ENCODE measurements at places on chromosomes 2 and 18.

DNA sequence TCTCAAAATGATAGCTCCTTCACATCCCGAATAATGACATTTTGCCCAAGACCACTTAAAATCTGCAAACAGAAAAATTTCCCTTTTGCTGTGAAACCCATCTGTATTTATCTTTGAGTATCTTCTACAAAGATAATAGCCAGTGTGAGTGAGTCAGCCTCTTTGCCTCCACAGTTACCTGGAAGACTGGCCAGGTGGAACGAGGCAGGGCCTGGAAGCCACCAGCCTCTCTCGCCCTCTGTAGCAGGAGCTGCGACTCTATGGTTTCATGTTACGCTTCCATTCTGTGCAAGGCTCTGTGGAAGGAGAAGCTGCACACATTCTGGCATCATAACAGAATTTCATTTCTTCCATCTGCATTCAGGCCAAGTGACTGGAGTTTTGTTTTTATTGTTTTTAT, 9.5 kb downstream of the ELP2 start:
- no peak for DNase-seq

GRCh38 chr2:5915881-5916310, 223.7 kb downstream of the SOX11 start:
- no peak for DNase-seq

DNA sequence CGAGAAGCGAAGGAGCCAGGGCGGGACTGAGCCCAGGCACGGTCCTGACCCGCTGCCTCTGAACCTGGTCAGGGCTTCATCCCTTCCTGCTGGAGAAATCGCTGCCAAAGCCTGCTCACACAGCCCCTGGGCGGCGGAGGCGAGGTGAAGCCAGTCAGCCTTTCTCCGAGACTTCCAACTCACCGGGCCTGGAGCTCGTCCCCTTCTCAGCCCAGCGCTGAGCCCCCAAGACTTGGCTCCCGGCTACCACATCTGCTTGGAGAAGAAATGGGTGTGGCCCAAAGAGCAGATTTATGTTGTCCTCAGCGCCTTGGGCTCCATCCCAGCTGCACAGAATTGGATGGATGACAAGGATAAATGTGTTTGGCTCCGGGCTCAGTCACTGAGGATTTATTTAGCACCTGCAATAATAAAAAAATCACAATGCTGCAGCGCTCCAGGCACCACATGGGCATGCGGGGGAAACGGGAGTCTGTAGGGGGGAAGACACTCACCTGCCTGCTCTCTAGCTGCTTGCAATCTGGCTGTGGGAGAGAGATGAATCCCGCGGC, 64.9 kb downstream of the ACTR2 start:
- DNase-seq, result peak; percentile 82

DNA sequence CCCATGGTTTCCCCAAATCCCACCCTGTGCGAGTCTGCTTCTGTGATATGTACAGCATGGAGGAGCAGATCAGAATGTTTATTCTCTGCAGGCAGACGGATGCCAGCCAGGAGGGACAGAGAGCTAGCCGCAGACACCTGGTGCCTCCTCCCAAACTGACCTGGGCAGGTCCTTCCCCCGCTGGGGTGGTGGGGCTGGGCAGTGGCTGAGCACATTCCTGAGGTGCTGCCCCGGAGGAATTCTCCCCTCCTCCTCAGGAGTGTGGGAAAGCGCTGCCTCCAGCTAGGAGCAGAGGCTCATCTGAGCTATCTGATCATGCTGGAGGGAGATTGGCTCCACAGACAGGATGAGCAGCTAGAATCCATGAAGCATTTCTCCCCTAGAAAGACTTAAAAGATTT, 21.7 kb downstream of the C2orf92 start:
- DNase-seq, result no peak

DNA sequence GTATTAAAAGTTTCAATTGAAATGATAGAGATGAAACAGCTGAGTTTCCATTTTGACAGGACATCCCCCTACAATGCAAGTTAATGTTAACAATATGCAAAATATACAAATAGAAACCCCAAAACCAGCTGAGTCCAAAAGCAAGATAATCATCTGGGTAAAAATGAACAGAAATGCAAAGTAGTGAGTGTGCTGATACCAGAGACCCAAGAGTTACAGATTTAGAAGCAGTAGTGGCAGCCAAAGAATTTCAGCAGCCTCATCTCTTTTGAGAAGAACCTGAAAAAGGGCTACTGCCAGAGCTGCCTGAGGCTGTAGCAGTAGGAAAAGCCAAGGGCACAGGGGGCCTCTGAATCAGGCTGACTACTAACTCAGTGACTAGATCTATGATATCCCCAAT, 82.6 kb downstream of the THADA start:
- no peak for DNase-seq

DNA sequence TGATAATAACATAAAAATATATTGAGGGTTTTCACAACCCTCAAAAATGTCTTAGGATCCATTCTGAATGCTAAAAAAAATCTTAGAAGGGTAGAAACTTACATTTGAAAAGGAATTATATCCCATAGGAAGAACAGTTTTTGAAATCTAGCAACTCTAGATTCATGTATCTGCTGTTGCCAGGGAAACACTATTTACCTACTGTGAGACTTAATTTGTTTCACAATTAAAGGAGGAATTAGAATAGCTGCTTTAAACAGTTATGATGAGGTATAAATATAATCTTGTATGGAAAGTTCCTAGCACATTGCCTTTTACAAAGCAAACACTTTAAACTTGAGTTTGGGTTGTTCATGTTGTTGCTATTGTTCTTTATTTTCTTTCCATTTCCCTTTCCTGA, 988.2 kb downstream of the SUCLG1 start:
- DNase-seq, result no peak

GRCh38 chr2:218605432-218605831, 2.3 kb upstream of the PLCD4 start:
- DNase-seq, result peak; percentile 78

GRCh38 chr2:196961889-196962288, 35.4 kb upstream of the PGAP1 start:
- DNase-seq, result no peak

- no peak for DNase-seq
Observed at GRCh38 chr2:12430407-12431133, 286.2 kb upstream of the TRIB2 start.

DNA sequence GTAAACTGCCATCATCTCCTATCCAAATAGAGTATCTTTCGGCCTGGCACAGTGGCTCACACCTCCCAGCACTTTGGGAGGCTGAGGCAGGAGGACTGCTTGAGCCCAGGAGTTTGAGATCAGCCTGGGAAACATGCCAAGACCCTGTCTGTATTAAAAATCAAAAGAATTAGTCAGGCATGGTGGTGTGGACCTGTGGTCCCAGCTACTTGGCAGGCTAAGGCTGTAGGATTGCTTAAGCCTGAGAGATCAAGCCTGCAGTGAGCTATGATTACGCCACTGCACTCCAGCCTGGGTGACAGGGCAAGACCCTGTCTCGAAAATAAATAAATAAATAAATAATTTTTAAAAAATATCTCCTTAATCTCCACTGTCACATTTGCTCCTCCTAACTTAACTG, 14.7 kb upstream of the ARPC2 start:
- DNase-seq, result no peak

DNA sequence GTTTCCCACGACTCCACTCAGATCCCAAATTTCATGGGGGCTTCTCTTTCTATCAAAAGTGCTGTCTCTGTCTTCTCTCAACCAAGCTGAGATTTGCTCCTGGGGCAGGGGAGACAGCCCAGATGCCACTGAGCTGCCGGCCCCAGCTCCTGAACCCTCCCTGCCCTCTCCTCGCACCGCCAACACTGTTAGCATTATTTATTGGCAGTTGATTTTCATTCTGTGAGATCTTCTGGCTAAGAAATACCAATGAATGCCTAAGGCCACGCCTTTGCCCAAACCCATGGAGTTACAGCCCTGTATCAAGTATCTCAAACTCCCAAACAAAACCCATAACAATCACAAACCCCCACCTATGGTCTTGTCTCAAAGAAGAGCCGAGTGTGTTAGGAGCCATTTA, 153.0 kb upstream of the TWIST2 start:
- DNase-seq, result no peak

Measured in left hindlimb (tissue), 1 donor.